ENCODE measurements at places on chromosomes 1 and 21.

DNA sequence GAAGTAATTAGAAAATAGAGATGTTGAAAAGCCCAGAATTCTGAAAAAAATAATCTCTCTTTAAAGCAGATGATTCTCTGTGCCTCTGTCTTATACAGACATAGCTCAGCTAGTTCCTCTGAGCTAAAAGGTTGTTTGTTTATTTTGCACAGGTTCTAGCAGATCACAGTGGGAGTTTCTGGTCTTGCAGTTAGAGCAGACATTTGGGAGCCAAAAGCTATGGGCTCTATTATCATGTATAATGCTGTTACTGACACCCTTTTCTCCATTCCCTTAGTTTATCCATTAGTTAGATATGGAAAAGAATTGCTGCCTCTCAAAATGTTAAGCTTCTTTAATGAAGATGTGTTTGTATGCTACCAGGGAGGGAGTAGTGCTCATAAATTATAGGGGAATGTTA is 20.5 kb upstream of the CD55 start:
- DNase-seq = no peak
- no peaks in the 10 kb centered on the region for H3K36me3 ChIP-seq
- H3K4me1 ChIP-seq = peaks cover 2% of the 10 kb centered on the region
- no peak overlapping the region for H3K4me3 ChIP-seq

- no peak overlapping the region for H3K4me3 ChIP-seq
- peaks cover 5% of the 10 kb centered on the region for H3K4me1 ChIP-seq
- no peak overlapping the region for H3K27ac ChIP-seq
These were observed 64.6 kb downstream of the KCNAB2 start for GRCh38 chr1:6110326-6110725.

- H3K4me1 ChIP-seq = peaks cover 3% of the 10 kb centered on the region
- H3K27me3 ChIP-seq = peaks cover 5% of the 10 kb centered on the region
- no peak overlapping the region for H3K4me3 ChIP-seq
- H3K27ac ChIP-seq = no peak overlapping the region
These were observed 28.9 kb downstream of the ITLN2 start for GRCh38 chr1:160925652-160926244.

DNA sequence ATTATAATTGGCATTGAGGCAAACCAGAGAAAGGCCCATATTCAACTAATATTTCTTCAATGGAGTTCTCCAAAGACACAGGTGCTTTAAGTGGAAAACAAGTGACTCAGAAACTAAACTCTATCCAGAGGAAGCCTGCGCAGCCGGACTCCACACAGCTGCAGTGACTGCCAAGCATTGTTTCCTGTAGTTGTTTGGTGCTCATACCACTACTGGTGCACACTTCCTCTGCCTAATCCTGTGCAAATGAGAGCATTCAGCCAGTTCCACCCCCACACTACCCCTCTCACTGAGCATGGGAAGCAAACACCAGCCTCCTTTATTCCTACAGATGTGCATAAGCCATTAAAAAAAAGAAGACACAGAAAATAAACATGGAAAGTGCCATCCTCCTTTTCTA is 102.9 kb downstream of the VAV3 start:
- H3K36me3 ChIP-seq = peaks cover 39% of the 10 kb centered on the region
- H3K27me3 ChIP-seq = peaks cover 17% of the 10 kb centered on the region
- peaks cover 84% of the 10 kb centered on the region for H3K4me1 ChIP-seq
- peak overlapping the region; percentile 98 for H3K27ac ChIP-seq

DNA sequence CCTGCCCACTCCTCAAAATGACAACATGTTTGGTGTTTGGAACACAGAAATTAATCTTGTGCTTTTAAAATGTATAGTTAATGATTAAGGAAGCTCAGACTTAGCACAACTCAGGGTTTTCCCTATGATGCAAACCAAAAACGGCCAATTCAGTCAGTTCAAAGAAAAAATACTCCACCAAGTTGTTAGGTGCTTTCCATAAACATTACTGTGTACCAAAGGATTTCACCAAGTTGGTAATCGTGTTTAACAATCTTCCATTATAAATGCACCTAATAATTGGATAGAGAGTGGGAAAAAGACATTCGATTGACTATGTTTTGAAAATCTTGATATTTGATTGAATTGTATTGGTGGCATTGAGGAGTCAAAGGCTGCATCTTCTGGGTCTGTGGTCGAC is 33.3 kb upstream of the DUSP10 start:
- peaks cover 27% of the 10 kb centered on the region for H3K4me1 ChIP-seq
- no peak overlapping the region for H3K27ac ChIP-seq
- no peak for DNase-seq
- no peaks in the 10 kb centered on the region for H3K27me3 ChIP-seq
- no peaks in the 10 kb centered on the region for H3K36me3 ChIP-seq

- no peak overlapping the region for H3K4me3 ChIP-seq
- no peak for DNase-seq
- H3K36me3 ChIP-seq = peaks cover 6% of the 10 kb centered on the region
- H3K27me3 ChIP-seq = no peaks in the 10 kb centered on the region
These were observed 9.4 kb downstream of the MECR start for GRCh38 chr1:29221296-29221695.

DNA sequence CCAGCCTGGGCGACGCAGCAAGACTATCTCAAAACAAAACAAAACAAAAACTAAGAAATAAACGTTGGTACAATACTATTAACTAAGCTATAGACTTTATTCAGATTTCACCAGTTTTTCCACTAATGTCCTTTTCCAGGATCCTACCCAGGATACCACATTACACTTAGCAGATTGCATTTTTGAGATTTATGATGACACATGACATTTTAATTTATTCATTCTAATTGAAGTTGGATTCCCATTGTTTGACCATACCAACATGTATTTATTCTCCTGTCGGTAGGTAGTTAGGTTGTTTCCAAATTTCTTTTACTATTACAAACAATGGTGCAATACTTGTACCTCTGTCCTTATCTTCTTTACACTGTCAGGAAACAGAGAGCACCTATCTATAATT is 6.8 kb upstream of the KLF17 start:
- H3K4me1 ChIP-seq = no peaks in the 10 kb centered on the region
- H3K27me3 ChIP-seq = no peaks in the 10 kb centered on the region
- no peak for DNase-seq
- no peaks in the 10 kb centered on the region for H3K36me3 ChIP-seq

DNA sequence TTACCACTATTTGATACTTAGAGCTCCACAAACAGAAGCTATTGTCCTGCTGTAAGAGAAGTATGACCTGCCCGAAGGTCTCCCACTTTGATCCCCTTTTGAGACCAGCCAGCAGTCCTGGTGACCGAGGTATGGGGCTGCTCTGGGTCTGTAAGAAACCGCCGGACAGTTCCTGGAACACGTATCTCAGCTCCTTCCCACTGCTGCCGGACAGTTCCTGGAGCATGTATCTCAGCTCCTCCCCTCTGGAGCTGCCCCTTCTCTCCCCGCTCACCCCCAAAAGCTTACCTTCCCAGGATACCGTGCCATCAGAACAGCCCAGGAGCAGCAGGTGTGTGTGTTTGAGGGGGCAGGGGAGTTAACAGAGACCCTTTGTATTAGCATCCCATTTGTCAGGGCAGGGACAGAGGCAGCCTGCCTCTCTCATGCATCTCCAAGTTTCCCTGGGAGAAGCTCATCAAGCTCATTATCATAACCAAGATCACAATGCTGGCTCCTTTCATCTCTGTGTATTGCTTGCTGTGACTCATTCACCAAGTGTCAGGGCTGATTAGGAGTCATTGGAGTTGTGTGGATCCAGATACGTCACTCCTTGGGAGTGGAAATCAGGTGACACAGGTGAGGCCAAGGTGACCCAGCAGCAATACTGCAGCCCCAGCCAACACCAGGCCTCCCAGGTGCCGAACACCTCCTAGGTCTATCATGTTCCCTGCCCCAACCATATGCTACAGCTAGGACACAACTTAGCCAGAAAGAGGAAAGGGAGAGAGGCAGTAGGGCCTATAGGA is 25.3 kb downstream of the OPTC start:
- no peak overlapping the region for H3K27ac ChIP-seq
- no peak for DNase-seq
- H3K4me1 ChIP-seq = peaks cover 23% of the 10 kb centered on the region
- H3K27me3 ChIP-seq = peaks cover 2% of the 10 kb centered on the region
- H3K36me3 ChIP-seq = no peaks in the 10 kb centered on the region

DNA sequence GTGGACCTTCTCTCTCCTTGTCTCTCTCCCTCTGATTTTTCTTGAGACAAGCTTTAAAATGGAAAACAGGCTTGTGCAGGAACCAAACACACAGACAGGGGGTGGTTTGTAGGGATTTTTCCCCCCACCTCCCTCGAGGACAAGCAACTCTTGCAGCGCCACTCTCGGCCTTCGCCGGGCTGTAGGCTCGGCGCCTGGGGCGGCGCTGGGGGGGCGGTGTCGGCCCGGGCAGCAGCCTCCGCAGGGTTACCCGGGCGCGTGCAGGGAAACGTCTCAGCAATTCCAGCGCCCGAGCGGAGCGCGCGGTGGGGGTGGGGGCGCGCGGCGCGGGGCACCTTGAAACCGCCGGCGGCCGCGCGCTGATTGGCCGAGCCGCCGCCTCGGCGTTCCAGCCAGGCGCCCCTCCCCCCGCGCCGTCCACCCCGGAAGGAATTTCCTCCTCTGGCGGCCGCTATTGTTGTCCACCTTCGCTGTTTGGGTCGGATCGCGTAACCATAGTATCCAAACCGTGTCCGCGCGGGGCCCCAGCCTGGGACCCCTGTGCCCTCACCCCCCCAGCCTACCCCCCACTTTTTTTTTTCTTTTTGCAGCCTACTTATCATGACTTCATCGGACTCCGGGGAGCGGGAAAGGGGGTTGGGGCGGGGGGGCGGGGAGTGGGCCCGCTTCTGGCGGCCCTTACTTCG is 59.8 kb upstream of the ACOT11 start:
- H3K4me3 ChIP-seq = peak overlapping the region; percentile 88
- DNase-seq = peak; percentile 92
- peaks cover 2% of the 10 kb centered on the region for H3K27me3 ChIP-seq
- no peaks in the 10 kb centered on the region for H3K36me3 ChIP-seq

GRCh38 chr1:6054596-6054995 is 8.9 kb downstream of the KCNAB2 start:
- H3K4me1 ChIP-seq = peaks cover 2% of the 10 kb centered on the region
- no peaks in the 10 kb centered on the region for H3K36me3 ChIP-seq
- H3K27me3 ChIP-seq = no peaks in the 10 kb centered on the region
- no peak overlapping the region for H3K27ac ChIP-seq

Measured in endothelial cell (in vitro differentiated cells).